ENCODE measurements at places on chromosomes 1 and 21.

DNA sequence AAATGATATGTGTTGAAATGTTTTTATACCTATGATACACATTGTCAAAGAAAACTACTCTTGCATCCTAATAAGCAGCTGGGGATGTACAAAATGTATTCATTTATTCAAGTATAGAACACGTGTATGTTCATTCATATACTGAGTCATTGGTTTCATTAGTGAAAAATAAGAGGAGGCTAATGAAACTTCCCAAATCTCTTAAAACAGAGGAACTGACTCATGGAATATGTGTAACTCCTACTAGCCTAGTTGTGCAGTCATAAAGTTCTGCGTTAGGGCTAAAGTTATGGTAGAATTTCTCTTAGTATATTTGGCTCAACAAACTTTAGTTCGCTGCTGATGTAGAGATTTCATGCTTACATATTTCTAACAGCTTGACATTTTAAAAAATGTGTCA is 441.6 kb downstream of the NCAM2 start:
- no peak for DNase-seq

DNA sequence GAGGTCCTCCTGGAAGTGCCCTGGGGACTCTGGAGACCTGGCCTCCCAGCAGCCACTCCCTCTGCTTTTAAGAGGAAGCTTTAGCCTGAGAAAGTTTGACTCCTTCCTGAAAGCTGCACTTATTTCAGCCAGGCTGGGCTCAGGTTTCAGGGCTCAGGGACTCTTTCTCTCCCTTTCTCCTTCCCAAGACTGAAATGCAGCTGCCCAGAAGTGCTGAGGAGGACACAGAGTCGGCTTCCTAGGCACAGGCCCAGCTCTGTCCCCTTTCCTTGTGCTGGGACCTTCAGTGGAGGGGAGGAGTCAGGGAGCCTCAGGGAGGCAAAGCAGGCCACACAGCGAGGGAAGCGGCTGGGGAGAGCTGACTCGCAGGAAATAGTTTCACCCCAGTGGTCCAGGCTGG is 137.3 kb downstream of the NAV1 start:
- DNase-seq, result no peak

DNA sequence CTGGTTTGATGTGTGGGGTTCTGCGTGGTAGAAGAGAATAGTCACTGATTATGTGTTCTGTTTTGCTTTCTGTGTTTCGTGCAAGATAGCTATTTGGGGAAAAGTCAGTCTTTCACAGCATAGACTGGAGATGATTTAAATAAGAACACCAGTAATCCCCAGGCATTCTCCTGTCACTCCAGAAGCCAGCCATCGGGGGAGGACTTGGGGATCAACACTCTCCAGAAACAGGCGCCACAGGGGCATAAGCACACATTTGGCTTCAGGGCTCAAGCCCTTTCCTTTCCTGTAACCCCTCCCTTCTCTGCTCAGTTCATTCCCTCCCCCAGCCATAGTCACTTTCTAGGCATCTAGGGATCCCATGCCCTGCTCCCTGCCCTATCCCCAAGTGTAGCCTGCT is 97.3 kb upstream of the BEND5 start:
- DNase-seq, result no peak

DNA sequence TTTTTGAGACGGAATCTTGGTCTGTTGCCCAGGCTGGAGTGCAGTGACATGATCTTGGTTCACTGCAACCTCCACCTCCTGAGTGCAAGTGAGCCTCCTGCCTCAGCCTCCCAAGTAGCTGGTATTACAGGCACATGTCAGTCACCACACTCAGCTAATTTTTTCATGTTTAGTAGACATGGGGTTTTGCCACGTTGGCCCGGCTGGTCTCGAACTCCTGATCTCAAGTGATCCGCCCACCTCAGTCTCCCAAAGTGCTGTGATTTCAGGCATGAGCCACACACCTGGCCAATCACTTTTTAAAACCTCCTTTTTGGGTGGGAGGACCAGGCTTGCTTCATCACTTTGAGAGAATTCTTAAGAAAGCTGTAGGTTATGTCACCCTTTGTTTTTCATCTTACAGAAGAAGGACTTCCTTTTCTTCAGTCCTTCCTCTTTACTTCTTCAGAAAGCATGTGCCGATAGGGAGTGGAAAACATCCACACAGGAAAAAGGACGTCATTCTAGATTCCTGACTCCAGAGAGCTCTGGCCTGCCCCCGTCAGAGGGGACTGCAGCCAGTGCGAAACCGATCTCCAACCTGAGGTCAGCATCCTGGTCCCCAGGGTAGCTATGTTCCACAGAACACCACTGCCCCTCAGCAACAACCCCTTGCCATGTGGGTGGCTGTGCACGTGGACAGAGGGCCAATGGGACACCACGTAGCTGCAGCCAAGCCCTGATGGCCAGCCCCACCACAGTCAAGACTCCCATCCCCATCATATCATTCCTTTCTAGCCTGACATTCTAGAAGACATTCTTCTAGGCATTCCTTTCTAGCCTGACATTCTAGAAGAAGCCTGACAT is 21.9 kb downstream of the NCF2 start:
- DNase-seq, result no peak

- no peak for DNase-seq
Measured at GRCh38 chr1:207288315-207288714, 33.2 kb upstream of the CD55 start.

- DNase-seq, result no peak
Measured at GRCh38 chr21:35697321-35697808, 363.0 kb downstream of the SETD4 start.

DNA sequence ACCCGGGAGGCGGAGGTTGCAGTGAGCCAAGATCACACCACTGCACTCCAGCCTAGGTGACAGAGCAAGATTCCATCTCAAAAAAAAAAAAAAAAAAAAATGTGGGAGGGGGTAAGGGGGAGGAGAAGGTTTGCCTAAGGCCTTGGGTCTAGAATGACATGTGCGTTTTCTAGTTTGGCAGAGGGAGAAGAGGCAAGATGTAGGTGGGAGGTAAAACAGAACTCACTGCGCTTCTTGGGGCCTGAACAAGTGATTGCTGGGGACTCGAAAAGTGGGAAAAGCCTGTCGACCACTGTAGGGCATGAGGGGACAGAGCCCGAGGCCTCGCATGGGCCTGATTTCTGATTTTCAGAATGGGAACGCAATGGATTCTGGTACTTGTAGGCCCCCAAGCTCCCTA is 19.9 kb downstream of the RUNX3 start:
- no peak for DNase-seq

DNA sequence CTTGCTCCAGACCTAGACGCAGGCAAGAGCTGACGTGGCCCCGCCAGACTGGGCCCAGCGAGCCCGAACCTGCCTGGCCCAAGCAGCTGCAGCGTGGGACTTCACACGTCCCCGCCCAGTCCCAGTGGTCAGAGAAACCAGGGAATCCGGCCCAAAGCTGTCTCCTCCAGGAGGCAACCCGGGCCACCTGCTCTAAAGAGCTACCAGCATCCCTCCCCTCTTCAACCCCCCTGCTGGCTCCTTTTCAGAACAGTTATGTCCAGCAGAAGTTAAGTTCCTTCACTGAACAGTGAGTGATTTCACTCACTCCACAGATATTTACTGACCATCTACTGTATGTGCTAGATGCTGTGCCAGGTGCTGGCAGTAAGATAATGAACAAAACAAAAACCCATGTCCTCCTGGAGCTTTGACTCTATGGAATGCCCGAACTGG is 2.1 kb upstream of the EFNA1 start:
- no peak for DNase-seq

GRCh38 chr1:26023826-26024225 is 2.3 kb downstream of the EXTL1 start:
- no peak for DNase-seq

DNA sequence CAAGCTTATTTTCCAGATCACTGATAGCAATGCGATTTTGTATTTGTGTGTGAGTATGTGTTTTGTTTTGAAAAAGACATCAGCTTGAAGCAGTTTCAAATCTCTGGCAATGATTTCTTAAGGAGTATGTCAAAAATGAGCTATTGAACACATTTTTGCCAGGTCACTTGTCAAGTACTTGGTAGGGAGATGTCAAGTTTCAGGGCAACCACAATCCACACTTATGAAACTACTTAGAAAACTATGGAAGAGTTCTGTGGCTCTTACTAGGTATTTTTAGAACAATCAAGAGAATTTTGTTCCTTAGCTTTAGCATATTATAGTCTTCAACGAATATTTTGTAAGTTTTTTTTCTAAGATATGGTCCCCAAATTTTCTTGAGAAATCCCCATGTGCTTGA is 318.8 kb upstream of the ZRANB2 start:
- DNase-seq, result no peak

DNA sequence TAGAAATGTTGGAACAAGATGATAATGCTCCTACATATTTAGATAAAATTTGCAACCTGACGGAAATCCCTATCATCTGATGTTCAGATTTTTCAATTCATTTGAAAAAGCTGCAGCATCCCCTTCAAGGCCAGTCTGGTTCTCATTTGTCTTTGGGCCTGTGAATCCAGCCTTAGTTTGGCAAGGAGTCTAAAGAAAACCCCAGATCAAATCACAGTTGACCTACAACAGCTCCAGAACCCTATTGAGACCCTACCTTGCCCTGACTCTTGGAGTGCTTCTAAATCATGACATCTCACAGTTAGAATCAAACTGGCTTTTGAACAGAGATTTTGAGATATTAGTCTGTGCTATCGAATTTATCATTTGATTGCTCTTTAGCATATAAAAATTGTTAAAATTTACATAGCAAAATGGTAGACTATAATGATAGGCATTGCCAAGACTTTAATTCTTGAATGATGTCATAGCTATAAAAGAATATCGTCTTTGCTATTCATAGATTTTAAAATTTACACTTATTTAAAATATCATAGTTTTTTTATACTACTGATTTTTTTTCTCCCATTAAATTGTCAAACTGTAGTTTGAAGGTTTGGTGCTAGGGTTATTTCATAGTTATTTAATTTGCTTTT is 2.2 kb downstream of the PPP2R5A start:
- DNase-seq, result no peak

- no peak for DNase-seq
Measured at GRCh38 chr1:45815667-45816458, 12.5 kb downstream of the MAST2 start.

Measured in stimulated activated CD8-positive, alpha-beta memory T cell treated with anti-CD3 and anti-CD28 coated beads, Interleukin-2, amount 100 ng/mL, for 1 hour (primary cell).